Cardiac muscle cell (in vitro differentiated cells and primary cell): ENCODE measurements at places on chromosomes 6 and 20. TPM values are rescaled to one million over a fixed set of nuclear protein-coding genes. Genes with fewer than 3 reads are reported as not detected.

DNA sequence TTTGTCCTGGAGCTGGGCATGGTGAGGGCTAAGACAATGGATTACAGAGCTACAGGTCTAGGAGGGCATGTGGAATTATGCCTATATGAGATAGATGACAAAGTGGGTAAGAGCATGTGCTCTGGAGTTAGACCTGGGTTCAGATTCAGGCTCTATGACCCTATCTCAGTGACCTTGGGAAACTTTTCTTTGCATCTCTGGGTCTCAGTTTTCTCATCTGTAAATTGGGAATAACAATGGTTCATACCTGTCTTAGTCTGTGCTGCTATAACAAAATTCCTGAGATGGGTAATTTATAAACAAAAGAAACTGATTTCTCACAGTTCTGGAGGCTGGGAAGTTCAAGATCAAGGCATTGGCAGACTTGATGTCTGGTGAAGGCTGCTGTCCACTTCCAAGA lies 30.3 kb downstream of the PPARD start:
- DNase-seq, result no peak

DNA sequence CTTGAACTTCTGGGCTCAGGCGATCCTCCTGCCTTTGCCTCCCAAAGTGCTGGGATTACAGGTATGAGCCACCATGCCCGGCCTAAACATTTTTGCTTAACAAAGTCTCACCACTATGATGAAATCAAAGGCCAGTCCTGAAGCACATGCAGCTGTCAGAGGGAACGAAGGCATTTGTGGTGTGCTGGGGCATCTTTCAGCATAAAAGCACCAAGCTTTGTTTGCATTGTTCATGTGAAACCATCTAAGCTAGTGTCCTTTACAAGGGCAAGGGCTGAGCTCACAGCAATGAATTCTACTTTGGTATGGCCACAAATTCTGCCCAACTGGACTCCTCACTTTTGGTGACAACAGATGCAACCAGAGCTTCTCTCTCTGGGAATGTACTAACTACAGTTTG lies 66.8 kb downstream of the ZFP64 start:
- no peak for DNase-seq

Gene MYBL2
- total RNA-seq, result 17.8 and 30.6 TPM in 2 replicates

- DNase-seq, result no peak
Measured at GRCh38 chr20:57244221-57244585, 22.2 kb downstream of the BMP7 start.

DNA sequence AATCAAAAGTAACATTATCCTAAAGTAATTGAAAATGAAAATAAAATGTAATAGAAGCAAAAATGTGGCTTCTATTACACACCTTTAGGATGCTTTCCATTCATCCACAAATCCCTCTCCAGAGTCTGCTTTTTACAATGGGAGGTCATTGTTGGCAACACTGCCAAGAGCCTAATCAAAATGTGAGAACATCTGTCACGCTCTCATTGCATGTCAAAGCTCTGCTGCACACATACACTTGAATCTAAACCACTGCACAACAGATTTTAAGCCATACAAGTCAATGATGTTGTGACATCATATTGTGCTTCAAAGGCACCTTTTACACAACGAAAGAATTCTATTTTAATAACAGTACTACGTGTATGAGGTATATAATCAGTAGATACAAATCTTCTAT lies 82.1 kb downstream of the PREP start:
- no peak for DNase-seq

DNA sequence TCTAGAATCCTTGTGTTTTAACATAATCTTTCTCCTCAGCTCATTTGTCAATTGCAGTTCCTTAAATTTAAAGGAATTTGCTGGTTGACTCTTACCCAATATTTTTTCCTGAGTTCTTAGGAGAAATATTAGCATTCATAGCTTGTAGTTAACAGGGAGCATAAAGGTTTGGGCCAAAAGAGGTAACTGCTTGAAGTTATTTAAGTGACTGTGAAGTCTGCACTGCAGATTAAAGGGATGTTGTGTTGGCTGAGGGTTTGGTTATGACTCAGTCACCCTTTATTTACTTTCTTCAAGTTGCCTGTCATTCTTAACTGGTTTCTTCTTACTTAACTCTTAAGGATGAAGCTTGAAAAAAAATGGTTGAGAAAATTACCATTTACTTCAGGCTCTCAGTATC lies 220.3 kb upstream of the LAMP5 start:
- DNase-seq, result peak; percentile 39

DNA sequence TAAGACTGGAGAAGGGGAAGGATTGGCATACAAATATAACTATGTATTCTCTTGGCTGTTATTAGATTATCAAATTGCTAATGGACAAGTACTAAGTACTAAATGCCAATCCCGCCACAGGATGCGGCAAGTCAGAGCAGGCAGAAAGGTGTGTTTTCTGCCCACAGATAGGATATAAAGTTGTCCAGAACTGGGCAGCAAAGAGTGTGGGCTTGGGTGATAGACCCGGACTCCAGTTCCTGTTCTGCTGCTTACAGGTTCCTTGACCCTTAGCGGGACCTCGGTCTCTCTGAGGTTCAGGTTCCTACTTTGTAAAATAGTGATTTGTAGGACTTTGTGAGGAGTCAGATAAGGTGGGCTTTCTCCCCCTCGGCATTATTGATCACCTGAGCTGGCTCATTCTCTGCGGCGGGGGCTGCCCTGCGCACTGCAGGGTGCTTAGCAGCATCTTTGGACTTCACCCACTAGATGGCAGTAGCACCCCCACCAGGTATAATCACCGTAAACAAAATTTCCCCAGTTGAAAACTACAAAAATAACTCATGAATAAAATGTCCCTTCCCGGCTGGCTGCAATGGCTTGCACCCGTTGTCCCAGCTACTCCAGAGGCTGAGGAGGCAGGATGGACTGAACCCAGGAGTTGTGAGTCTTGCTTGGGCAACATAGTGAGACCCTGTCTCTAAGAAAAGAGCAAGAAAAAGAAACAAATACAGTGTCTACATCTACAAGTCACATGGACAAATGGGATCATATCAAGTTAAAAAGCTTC lies 193.1 kb downstream of the DOK5 start:
- DNase-seq, result peak; percentile 58

DNA sequence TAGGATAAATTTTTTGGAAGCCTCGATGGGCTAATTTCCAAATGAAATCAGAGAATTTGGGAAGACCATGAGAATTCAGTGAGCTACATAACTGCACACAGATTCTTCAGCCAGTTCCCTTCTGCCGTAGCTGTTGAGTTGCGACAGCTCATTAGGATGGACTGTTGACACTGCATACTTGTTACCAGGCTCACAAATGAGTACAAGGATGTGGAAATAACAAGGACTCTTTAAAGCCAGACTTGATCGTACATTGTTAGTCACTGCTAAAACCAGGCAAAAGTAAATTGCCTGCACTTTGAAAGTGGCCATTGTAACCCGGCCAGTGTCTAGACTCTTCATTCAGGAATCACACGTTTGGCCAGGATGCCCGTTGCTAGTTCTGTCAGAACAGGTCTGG lies 37.0 kb downstream of the NDUFAF5 start:
- no peak for DNase-seq

DNA sequence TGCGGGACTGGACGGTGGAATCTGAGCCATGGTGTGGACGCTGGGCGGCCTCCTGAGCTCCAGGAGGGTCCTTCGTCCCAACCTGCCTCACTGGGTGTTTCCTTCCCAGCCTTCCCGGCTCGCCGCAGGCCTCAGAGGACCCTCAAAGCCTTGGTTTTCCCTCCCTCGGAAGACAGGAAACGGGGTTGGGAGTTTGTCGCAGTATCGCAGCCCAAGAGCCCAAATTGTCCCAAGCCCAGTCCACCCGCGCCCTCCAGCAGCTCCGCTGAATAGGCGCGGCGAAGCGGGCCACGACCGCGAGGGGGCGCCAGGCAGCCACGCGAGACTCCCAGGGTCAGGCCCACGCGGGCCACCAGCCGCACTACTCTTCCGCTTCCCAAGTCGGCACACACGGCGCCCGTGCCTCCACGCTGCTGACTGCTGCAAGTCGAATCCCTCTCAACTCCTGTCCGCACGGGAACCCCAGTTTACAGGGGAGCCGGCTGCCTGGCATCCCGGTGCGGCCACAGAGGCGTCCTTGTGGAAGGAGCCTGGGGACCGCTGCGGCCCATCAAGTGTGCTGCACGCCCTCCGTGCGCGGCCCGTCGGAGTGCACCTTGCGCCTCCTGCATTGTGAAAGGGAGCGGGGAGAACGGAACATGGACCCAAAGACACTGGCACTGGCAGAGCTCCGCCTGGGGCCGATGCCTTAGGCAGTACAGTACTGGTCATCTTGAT lies 40.4 kb upstream of the HMGA1 start:
- DNase-seq, result peak; percentile 81

DNA sequence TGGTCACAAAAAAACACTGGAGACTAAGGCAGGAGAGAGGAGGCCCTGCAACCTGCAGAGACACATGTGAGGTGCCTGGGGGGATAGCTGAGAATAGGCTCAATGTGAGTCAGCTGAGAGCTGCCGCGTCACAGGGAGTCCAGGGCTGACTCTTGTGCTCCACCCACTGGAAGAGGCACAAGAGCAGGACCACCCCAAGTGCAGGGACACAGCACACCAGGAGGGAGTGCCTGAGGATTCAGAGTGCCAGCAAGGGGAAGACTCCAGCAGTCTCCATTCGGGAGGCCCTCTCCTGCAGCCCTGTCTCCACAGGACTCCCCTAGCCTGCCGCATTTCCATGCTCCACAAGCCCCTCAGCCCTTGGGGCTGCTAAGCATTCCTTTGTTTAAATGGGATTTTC lies 105.5 kb downstream of the HUS1B start:
- peak; percentile 17 for DNase-seq

- no peak for DNase-seq
Measured at GRCh38 chr6:107021446-107022185, 6.4 kb upstream of the MTRES1 start.

DNA sequence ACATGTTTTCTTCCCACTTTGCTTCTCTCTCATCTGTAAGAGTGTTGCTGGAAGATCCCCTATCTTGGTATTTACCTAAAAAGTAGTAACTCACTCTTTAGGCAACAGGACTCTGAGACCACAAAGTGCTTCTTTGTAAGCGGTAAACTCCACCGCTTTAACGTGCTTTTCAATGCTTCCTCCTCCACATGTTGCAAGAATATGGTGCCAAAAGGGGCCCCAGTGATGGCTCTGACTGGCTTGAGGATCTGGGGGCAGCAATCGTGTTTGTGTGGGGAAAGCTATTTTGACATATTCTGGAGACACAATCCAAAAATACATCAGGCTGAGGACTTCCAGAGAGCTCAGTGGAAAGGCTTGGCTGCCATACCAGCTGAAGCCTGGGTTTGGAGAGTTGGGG lies 12.4 kb upstream of the CPNE5 start:
- peak; percentile 86 for DNase-seq

DNA sequence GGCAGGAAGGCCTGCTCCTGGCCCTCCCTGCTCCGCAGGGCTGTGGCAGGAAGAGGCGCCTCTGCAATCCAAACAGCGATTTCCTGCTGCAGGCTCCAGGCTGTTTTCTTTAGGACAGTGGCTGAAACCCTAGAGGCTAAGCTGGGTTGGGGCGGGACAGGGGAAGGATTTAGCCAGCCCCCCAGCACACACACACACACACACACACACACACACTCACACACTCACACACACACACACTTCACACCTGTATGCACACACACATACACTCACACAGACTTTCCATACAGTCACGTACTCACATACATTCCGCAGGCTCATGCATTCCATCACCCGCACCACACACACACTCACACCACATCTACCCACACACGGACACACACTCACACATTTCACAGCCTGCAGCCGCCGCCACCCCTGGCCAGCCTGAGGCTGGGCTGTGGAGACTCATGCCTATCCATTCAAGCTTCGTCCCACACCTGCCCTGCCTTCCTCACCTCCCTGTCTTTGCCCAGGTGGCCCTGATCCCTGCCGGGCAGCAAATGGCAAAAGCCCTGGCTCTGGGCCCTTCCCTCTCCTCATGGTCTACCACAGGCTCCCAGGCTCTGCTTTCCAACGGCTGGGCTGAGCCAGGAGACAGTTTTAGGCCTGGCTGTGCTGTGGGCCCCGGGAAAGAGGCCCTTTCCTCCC lies 17.9 kb downstream of the MDFI start:
- no peak for DNase-seq

Gene SCGN
- total RNA-seq, result 0.14 TPM in 1 of 2 replicates, not detected in the other

DNA sequence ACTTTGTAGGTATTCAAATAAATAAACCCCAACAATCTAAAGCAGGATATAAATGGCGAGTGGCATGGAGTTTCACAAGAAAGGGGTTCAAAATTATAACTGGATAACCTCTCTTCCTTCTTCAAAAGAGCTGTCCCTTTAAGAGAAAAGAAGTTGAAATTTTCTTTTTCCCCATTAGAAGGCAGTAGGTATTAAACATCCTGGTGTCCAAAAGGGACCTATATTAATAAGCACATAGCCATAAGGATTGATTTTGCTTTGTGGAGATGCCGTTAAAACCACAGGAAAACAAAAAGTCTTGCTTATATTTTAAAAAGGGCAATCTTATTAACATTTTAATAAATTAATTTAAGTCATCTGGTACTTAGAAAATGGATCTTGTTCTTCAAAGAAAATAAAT lies 76.5 kb downstream of the LYRM4 start:
- DNase-seq, result no peak
